Activated T-cell treated with anti-CD3 and anti-CD28 coated beads, Interleukin-2, amount 50 U/mL, for 1 hour (primary cell): ENCODE measurements at places on chromosomes 12 and 14.

- no peak for DNase-seq
These were observed 37.6 kb downstream of the ATG14 start for GRCh38 chr14:55373784-55374705.

GRCh38 chr14:20969336-20969735, 14.0 kb downstream of the RNASE2 start:
- DNase-seq: no peak

DNA sequence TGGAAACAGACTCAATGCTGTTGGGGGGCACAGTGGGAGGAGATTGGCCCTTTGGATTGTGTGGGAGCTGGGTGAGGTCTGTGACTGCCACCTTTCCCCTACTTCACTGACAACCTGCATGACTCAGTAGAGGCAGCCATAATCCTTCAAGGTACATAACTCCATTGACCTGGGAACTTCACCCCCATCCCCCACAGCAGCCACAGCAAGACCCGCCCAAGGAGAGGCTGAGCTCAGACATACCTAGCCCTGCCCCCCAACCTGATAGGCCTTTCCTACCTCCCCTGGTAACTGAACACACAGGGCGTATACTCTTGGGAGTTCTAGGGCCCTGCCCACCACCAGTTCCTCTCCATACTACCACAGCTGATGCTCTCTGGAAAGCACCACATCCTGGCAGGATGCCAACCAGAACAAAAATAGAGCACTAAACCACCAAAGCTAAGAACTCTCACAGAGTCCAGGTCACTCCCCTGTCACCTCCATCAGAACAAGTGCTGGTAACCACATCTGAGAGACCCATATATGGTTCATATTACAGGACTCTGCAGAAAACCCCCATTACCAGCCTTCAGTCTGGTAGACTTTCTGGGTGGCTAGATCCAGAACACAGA, 703.9 kb downstream of the FSCB start:
- DNase-seq: no peak

DNA sequence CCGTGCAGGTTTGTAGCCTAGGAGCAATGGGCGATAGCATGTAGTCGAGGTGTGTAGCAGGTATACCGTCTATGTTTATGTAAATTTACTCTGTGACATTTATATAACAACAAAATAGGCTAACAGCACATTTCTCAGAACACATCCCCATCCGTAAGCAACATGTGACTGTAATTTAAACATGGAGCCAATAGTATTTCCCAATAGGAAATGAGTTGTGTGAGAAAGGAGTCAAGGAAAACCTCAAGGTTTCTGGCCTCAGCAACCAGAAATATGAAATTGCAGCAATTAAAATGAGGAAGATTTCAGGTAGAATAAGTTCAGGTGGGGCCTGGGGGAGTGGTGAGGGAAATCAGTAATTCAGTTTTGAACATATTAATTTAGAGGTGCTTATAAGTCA, 136.0 kb downstream of the MSRB3 start:
- DNase-seq: no peak

DNA sequence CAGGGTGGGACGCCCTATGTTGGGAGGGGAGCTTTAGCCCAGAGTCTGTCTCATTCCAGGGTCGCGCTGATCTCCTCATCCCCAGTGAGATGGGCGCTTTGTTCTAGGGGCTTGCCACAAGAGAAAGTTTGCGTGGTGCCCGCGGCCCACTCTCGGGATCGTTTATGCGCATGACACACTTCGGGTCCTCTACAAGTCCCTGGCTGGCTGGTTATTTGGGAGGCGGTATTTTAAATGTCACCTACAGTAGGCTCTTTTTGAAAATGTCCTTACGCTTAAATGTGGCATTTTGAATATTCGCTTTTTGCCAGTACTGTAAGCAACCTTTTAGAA, 541 bp downstream of the GOLT1B start:
- DNase-seq: no peak

DNA sequence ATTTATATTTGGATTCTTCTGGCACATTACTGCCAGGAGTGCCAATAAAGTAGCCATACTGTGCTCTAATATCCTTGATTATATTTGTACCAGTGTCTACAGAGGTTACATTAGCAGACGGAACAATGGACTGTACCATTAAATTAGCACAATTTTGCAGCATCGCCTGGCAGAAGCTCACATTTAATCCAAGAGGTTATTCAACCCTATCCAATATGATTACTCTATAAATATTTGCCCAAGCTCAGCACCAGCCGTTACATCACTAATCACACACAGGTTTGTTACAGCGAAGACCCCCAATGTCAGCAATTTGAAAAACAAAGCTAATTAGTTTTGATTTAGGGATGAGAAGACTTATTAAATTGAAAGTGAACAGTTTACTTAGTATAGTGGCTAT, 16.9 kb upstream of the MGST1 start:
- DNase-seq: no peak

DNA sequence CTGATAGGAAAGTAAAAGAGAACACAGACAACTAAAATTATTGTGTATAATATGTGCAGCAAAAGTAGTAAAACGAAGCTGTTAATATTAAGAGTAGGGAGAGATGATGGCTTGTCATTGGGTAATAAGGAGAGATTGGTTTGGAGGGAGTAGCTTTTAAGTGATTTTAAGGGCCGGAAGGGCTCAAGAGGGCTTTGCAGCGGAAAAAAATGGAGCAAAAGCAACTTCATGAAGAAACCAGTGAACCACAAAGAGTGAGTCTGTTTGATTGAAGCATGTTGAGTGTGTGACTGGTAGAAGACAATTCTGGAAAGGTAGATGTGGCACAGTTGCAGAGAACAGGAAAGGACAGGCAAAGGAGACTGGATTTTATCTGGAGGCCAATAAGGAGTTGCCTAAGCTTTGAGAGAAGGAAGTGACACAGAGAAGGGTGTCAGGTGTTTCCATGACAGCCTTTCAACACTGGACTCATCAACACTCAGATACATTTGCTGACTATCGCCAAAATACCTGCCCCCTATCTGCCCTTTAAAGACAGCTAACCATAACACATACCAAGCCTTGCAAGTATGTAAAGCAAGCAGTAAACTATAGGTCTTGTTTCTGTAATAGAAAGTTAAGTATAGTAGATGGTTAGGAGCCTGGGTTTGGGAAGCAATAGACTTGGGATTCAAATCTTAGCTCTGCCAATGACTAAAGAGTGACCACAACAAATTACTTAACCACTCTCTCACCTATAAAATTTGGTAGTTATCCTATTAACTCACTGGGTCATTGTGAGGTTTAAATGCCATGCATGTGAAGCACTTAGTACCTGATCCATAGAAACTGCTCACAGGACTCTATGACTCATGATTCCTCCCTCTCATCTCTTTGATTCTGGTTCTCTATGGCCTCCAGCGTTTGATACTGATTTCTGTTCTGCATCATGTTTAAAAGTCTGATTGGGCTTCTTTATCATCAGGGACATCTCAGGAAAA, 117.3 kb upstream of the LMNTD1 start:
- DNase-seq: no peak

DNA sequence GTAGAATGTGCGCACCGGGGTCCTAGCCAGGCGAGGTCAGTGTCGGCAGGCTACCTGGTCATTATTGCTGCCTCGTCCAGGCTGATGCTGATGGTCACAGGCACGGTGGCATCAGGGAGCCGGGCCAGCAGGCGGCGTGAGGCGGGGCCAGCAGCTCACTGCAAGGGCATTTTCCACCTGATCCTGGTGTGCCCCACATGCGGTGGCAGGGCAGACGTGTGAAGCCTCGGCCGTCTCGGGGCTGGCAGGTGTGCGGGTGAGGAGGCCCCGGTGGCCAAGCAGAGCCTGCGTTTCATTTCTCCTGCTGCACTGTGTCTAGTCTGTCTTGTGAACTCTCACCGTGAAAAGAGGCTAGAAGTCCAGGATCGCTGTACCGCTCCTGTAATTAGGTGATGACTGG, 12.0 kb upstream of the AMN start:
- DNase-seq: no peak

GRCh38 chr14:25464078-25464477, 414.1 kb upstream of the STXBP6 start:
- no peak for DNase-seq

DNA sequence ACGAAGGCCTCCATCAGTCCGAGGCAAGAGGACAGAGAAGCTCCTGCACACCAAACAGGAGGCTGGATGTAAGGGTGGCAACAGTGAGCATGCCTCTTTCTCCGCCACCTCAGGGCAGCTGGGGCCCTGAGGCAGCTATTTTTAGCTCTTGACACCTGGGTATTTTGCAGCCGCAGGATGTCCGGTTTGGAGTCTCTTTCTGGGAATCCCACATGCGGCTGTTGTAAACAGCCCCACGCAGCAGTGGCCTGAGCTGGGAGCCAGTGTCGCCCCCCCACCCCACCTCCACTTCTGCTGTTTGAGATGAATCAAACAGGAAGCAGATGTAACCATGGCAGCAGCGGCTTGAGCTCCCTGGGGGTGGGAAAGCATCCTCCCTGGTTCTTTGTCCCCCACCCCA, 11.7 kb downstream of the HDAC7 start:
- peak; percentile 76 for DNase-seq

DNA sequence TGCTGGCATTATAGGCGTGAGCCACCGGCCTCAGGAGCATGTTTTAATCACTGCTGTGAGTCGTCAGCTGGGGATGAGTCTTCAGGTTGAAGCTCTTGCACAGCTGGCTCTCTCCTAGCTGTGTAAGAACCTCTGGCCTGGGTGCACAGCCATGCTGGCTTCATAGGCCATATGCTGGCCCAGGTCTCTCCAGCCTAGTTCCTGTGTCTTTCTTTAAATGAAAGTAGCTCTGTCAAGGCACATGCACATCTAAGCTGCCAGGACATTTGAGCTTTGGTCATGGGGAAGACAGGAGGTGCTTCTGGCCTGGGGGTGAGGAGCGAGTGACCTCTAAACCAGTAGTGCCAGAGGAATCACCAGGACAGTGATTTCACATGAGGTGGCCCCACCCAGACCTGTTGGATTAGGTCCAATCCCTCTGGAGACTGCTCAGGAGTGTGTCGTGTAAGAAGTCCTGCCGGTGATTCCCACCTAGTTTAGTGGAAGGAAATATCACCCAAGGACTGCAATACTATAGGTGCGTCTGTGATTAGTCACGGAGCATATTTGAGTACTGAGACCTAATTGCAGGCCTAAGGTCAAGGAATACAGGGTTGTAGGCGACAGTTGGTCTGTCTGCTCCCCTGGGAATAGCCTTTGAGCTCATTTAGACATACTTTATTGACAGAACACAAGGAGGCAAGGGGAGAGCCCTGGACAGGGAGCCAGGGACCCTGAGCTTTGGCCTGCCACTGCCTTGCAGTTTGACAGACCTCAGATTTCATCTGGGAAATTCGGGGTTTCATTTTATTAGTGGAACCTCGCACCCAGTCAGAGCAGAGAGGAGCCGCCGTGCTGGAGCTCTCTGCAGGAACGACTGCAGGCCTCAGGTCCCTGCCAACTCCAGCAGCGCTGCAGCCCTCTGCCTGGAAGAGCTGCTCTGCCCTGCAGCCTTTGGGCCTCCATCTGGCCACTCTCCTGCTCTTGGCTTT, 67.0 kb downstream of the ANKRD9 start:
- no peak for DNase-seq

GRCh38 chr14:69882116-69882864, 3.1 kb downstream of the SMOC1 start:
- no peak for DNase-seq

GRCh38 chr14:101761881-101762529, 496 bp downstream of the PPP2R5C start:
- peak; percentile 64 for DNase-seq

DNA sequence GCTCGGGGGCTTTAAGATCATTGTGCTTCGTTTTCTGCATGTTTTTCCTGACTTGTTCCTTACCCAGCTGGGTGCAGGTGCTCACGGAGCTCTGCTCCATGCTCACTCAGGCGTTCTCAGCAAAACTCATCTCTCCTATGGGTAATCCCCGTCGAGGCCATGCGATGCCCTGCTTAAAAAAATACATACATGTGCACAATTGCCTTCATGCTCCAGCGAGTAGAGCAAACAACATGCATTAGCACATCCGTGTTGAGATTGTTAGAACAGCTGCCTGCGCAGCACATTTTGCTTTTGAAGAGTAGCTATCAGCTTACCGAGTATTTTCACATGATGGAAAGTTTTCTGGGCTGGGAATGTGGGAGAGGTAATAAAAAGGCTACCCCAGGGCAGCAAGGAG, 16.2 kb downstream of the AACS start:
- no peak for DNase-seq

GRCh38 chr12:46386877-46387629, 14.5 kb upstream of the SLC38A2 start:
- DNase-seq: no peak

- no peak for DNase-seq
These were observed 20.2 kb upstream of the OASL start for GRCh38 chr12:121059031-121059898.

GRCh38 chr12:85277900-85278597, 2.0 kb upstream of the ALX1 start:
- no peak for DNase-seq

- DNase-seq: no peak
These were observed 1.8 kb downstream of the ALX1 start for GRCh38 chr12:85281636-85282312.

DNA sequence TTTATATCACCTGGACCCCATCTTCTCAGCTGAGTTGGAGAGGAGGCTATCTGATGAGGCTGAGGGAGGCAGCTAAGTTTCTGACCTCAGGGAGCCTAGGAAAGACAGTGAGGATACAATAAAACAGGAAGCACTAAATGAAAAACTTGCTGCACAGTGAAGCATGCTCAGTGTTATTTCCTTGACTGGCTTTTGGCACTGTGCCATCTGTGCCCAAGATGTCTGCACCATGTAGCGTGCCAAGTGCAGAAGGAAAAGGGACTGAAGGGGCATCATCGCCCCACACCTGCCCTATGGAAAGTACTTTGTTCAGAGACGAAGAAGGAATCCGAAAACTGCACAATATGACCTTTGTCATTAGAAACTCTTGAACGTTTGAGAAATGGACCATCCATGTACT, 102.7 kb downstream of the ANO4 start:
- no peak for DNase-seq

DNA sequence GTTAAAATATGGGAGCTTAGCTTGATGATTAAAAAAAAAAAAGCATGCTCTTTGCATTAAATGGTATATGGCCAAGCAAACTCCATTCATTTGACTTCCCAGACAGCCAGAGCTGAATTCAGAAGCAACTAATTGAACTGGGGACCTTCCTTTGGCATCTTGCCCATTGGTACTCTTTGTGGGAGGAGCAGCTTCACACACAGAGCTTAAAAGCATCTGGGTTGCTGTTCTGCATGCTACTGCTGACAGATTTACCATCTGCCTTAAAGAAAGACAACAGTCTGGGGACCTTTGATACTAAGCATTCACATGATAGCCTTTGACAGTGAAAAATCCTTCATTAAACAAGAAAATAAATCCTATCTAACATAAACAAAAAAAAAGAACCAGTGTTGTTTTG, 977.9 kb downstream of the TMTC2 start:
- DNase-seq: no peak

- no peak for DNase-seq
These were observed 731.4 kb downstream of the GALC start for GRCh38 chr14:87261621-87262020.
